ENCODE measurements at places on chromosomes 2 and 18. TPM values are rescaled to one million over a fixed set of nuclear protein-coding genes. Genes with fewer than 3 reads are reported as not detected.

DNA sequence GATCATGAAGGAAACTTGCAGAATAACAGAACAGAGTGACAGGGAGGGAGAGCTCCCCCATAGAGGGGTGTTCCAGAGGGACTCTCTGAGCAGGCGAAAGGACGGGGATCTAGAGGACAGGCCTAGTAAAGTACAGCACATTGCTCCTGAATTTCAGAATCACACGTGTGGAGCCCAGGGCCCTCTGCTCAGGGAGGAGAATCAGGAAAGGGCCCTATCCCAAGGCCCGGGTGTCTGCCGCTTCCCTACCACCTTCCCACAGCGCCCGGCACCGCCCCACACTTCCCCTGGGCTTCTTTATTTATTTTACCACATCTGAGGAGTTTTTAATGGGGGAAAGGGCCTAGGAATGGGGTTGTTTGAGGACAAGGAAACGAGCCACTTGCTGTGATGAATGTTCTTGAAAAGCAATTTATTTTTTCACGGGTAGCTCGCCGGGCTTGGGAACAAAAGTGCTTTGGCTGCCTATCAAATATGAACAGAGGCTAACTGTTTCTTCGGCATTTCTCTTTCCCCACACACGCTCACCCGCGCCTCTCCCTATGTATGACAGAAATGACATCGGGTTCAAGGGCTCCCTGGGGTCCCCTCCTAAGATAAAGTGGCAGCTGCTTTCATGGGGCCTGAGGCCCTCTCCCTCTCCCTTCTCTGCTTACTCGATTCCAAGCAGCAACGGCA lies 79.3 kb upstream of the GLI2 start:
- H3K27ac ChIP-seq, result no peak overlapping the region
- H3K4me3 ChIP-seq, result no peak overlapping the region
- peaks cover 3% of the 10 kb centered on the region for H3K4me1 ChIP-seq
- no peaks in the 10 kb centered on the region for H3K36me3 ChIP-seq

- no peak overlapping the region for H3K4me3 ChIP-seq
- H3K36me3 ChIP-seq, result no peaks in the 10 kb centered on the region
- H3K27ac ChIP-seq, result no peak overlapping the region
- H3K4me1 ChIP-seq, result no peaks in the 10 kb centered on the region
These were observed 70.0 kb downstream of the RRM2 start for GRCh38 chr2:10192392-10193015.

- no peaks in the 10 kb centered on the region for H3K36me3 ChIP-seq
- no peak for DNase-seq
- no peaks in the 10 kb centered on the region for H3K27me3 ChIP-seq
- no peak overlapping the region for H3K4me3 ChIP-seq
- no peaks in the 10 kb centered on the region for H3K4me1 ChIP-seq
- no peak overlapping the region for H3K27ac ChIP-seq
These were observed 243.5 kb downstream of the ANAPC1 start for GRCh38 chr2:111640480-111640879.

GRCh38 chr2:54947646-54948045 lies 102.6 kb downstream of the RTN4 start:
- no peaks in the 10 kb centered on the region for H3K27me3 ChIP-seq
- no peak for DNase-seq
- no peak overlapping the region for H3K27ac ChIP-seq
- H3K4me3 ChIP-seq, result no peak overlapping the region

The SKA1 gene
- total RNA-seq, result not detected

DNA sequence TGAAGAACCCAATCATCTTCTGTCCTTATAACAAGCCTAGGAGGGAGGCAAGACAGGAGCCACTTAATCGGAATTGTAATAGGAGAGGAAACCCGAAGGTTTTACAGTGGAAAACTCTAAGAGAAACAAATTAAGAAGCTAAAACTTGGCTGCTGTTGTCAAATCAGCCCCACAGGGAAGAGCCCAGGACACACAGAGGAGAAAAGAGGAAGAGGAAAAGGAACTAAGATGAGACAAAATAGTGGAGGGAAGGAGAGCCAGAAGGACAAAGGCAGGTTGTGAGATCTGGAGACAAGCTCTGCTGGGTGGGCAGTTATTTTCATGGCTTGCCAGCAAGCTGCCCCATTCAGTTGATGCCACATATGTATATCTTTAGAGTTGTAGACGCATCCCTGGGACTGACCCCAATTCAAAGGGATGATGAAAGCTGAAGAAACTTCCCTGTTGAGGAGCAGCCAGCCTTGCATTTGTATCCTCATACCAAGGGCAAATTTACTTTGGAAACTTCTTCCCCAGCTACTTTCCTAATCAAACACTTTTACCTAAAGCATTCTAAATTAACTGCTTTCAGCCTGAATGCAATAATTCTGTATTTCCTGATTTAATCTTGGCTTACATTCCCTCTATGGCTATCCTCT lies 499.8 kb upstream of the MEIS1 start:
- no peaks in the 10 kb centered on the region for H3K4me1 ChIP-seq
- no peaks in the 10 kb centered on the region for H3K27me3 ChIP-seq
- no peaks in the 10 kb centered on the region for H3K36me3 ChIP-seq
- H3K4me3 ChIP-seq, result no peak overlapping the region

GRCh38 chr2:26681656-26682055 lies 10.9 kb upstream of the KCNK3 start:
- H3K4me1 ChIP-seq, result no peaks in the 10 kb centered on the region
- no peak for DNase-seq
- H3K36me3 ChIP-seq, result no peaks in the 10 kb centered on the region
- no peak overlapping the region for H3K4me3 ChIP-seq

- H3K4me1 ChIP-seq, result no peaks in the 10 kb centered on the region
- no peak overlapping the region for H3K4me3 ChIP-seq
- no peak overlapping the region for H3K27ac ChIP-seq
- DNase-seq, result no peak
- no peaks in the 10 kb centered on the region for H3K27me3 ChIP-seq
- no peaks in the 10 kb centered on the region for H3K36me3 ChIP-seq
These were observed 94.7 kb downstream of the EXOC6B start for GRCh38 chr2:72731116-72731515.

- H3K36me3 ChIP-seq, result peaks cover 41% of the 10 kb centered on the region
- H3K4me3 ChIP-seq, result peak overlapping the region; percentile 81
- H3K27ac ChIP-seq, result peak overlapping the region; percentile 98
- H3K4me1 ChIP-seq, result peaks cover 9% of the 10 kb centered on the region
These were observed 433 bp downstream of the ZFP36L2 start for GRCh38 chr2:43225788-43226557.

GRCh38 chr2:152241948-152242729 lies 66.6 kb upstream of the STAM2 start:
- H3K36me3 ChIP-seq, result no peaks in the 10 kb centered on the region
- no peak overlapping the region for H3K4me3 ChIP-seq
- no peaks in the 10 kb centered on the region for H3K27me3 ChIP-seq
- no peaks in the 10 kb centered on the region for H3K4me1 ChIP-seq
- no peak overlapping the region for H3K27ac ChIP-seq

DNA sequence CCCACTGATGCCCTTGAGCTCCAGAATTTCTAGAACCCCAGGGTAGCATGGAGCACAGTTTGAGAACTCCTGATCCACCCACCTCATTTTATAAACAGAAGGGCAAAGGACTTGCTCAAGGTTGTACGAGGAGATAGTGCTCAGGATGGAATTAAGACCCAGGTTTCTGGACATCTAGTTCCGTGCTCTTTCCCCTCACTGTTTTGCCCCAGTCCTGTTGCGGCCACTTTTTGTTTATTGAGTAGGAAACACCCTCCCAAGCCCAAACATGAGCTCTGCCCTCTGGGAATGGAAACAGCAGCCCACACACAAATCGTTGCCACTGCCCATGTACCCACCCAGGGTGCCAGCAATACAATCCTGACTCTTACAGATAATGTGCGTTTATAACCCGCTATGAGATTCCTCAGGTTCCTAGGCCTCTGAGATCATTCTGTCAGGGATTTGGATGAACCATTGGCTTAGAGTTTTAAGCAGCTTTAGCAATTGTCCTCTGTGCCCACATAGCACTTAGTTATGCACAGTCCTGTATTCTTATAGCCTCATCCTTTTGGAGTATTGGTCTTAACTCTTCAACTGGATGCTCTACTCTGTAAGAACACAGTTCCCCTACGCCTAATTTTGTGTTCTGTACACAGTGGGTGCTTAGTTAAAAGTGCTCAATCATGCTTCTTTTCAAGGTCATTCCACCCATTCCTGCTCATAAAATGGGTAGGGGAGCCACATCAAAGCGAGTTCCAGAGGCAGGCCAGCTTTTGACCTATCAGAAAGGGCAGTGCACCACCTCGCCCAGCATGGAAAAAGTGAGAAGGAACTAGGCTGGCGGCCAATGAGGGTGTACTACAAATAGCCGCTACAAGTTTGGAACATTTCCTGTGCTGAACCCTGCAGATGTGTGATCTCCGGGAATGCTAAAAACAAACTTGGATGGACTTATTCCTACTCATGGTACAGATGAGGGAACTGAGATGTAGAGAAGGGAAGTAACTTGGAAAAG lies 60.3 kb upstream of the IGFBP2 start:
- peak overlapping the region; percentile 94 for H3K27ac ChIP-seq
- peak; percentile 71 for DNase-seq
- H3K4me1 ChIP-seq, result peaks cover 4% of the 10 kb centered on the region
- H3K36me3 ChIP-seq, result no peaks in the 10 kb centered on the region
- H3K27me3 ChIP-seq, result no peaks in the 10 kb centered on the region

DNA sequence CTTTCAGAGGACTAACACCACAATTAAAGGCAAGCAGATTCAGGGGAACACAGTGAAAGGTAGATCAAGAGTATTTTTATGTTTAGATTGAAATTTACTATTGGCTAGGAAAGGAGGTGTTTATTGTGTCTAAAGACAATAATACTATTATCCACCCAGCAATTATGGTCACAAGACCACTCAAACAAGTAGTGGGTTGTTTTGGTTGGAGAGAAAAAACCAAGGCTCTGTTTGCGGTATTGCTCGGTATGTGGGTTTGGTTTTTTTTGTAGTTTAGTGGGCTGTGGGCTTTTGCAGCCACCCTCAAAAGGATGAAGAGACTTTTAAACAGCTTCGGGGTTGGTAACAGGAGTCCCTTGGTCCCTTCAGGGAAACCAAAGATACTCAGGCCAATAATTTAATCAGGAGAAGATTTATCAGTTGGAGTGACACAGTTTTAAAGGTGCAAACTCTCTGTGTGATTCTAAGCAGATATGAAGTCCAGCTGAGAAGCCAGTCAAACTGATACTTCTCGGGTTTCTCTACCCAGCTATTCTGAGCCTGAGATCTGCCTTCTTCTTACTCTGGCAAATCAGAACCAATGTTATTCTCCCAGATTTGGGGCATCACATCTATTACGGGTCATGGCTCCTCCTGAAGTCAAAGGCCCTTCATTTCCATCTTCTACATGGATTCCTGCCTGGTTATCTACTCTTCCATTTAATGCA lies 55.3 kb downstream of the DCC start:
- no peak overlapping the region for H3K27ac ChIP-seq
- no peak overlapping the region for H3K4me3 ChIP-seq
- DNase-seq, result no peak
- no peaks in the 10 kb centered on the region for H3K36me3 ChIP-seq
- no peaks in the 10 kb centered on the region for H3K27me3 ChIP-seq
- H3K4me1 ChIP-seq, result no peaks in the 10 kb centered on the region

- no peaks in the 10 kb centered on the region for H3K27me3 ChIP-seq
- H3K27ac ChIP-seq, result no peak overlapping the region
- H3K4me3 ChIP-seq, result no peak overlapping the region
- H3K4me1 ChIP-seq, result no peaks in the 10 kb centered on the region
- DNase-seq, result no peak
These were observed 1232.6 kb upstream of the NRXN1 start for GRCh38 chr2:52264488-52264887.

GRCh38 chr2:239064891-239065290 lies 217.0 kb downstream of the TWIST2 start:
- no peaks in the 10 kb centered on the region for H3K27me3 ChIP-seq
- no peak overlapping the region for H3K4me3 ChIP-seq
- no peak overlapping the region for H3K27ac ChIP-seq
- H3K4me1 ChIP-seq, result no peaks in the 10 kb centered on the region
- peaks cover 59% of the 10 kb centered on the region for H3K36me3 ChIP-seq

- no peak for DNase-seq
- no peak overlapping the region for H3K27ac ChIP-seq
- H3K4me1 ChIP-seq, result no peaks in the 10 kb centered on the region
These were observed 40.4 kb upstream of the IMP4 start for GRCh38 chr2:130302164-130302886.

The NOTO gene
- not detected for total RNA-seq

The CYP26B1 gene
- total RNA-seq, result 18.6 TPM

DNA sequence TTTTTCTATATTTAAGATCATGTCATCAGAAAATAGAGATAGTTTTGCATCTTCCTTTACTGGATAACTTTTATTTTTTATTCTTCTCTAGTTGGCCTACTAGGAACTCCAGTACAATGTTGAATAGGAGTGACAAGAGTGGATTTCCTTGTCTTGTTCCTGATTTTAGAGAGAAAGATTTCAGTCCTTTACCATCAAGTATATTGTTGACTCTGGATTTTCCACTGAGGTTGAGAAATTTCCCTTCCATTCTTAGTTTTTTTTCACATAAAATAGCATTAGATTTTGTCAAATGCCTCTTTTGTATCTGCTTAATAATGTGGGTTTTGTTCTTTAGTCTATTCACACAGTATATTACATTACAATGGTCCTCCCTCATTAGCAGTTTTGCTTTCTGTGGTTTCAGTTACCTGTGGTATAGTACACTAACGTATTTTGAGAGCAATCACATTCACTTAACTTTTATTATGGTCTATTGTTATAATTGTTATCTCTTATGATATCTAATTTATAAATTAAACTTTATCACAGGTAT lies 105.5 kb downstream of the THADA start:
- no peaks in the 10 kb centered on the region for H3K4me1 ChIP-seq
- no peak overlapping the region for H3K27ac ChIP-seq
- H3K27me3 ChIP-seq, result no peaks in the 10 kb centered on the region
- DNase-seq, result no peak
- no peaks in the 10 kb centered on the region for H3K36me3 ChIP-seq

DNA sequence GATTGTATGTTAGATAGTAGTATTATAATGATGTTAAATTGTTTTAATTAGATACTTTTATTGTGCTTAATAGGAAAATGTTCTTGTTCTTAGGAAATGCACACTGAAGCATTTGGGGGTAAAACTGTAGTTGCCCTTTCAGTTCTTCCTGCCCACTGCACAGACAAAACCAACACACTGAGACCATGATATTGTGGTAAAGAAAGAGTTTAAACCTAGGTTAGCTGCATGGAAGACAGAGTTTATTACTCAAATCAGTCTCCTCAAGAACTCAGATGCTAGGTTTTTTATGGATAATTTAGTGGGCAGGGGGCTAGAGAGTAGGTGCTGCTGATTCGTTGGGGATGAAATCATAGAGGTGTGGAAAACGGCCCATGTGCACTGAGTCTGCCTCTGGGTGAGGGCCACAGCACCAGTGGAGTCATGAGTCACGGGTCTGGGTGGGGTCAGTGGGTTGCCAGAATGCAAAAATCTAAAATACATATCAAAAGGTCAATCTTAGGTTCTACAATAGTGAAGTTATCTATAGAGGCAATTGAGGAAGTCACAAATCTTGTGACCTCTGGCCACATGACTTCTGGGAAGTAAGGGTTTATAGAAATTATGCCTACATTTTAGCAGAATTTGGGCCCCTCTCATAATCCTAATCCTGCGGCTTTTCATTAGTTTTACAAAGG lies 283.4 kb upstream of the FBXO11 start:
- no peak for DNase-seq
- no peaks in the 10 kb centered on the region for H3K4me1 ChIP-seq
- H3K4me3 ChIP-seq, result no peak overlapping the region
- H3K27me3 ChIP-seq, result no peaks in the 10 kb centered on the region

All from ascending aorta (tissue), 2 donors.